Heart right ventricle (tissue), 16 donors: ENCODE measurements at places on chromosomes 6 and 20. TPM values are rescaled to one million over a fixed set of nuclear protein-coding genes. Genes with fewer than 3 reads are reported as not detected.

DNA sequence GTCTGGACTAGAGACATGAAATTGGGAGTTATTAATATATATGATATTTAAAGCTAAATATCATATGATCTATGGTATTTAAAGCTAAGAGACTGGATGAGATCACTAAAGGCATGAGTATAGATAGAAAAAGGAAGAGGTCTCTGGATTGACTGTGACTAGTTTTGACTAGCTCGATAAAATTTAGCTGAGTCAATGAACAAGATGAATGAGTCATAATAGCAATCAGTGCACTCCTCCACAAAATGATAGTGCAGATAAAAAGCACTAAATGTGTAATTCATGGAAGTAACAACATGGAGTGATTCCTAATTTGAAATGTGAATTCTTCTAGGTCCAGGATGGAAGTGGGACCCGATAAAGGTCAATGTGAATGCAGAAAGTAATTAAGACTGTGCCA is 127.4 kb downstream of the PFDN4 start:
- no peak for DNase-seq

DNA sequence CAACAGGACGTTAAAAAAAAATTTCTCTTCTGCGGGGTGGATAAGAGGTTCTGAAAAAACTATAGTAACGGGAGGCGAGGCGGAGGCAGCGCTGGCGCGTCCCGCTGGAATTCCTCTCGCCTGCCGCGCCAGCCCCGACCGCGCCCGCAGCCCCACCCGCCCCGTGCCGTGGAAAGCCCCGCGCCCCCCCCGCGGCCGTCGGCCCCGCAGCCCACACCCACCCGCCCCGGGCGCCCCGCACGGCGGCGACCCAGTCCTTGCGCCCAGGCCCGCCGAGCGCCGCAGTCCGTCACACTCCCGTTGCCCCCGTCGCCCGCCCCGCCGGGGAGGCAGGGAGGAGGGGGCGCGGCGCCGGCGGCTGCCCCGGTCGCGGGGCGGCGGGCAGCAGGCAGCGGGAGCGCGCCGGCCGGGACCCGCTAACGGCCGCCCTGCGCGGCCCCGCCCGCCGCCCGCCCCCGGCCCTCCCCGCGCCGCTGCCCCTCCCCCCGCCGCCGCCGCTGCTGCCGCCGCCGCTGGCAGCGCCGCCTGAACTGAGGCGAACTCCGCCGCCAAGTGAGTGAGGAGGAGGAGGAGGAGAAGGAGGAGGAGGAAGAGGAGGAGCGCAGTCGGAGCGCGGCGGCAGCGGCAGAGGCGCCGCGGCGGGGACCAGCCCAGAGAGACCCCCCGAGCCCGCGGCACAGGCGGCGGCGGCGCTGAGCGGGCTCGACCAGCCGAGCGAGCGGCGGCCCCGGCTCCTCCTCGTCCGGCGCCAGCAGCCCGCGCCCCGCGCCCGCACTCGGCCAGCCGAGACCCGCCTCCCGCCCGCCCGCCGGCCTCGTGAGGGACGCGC is at the start of gene QKI:
Gene QKI (plus strand): TSS at position 602 of the 829 bp plus-strand sequence. CDS start 476 bp downstream, outside the sequence.
- DNase-seq, result peak; percentile 89

- no peak for DNase-seq
Observed at GRCh38 chr6:125863023-125863422, 72.3 kb downstream of the NCOA7 start.

DNA sequence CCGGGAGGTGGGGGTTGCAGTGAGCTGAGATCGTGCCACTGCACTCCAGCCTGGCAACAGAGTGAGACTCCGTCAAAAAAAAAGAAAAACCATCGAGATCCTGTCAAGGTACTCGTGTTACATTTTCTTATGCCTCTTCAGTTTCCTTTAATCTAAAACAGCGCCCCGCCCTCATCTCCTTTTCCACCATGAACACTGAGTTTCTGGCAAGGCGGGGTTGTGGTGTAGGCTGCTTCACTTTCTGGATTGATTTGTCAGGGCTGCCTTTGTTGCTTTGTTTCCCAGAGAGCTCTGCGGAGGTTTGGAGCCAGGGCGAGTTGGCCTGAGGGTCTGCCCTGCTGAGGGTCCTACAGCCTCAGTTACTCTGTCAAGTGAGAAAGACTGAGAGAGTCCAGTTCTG is 8.9 kb downstream of the ITPR3 start:
- DNase-seq, result no peak

- peak; percentile 32 for DNase-seq
Observed at GRCh38 chr6:149843051-149843633, 21.0 kb downstream of the LRP11 start.

DNA sequence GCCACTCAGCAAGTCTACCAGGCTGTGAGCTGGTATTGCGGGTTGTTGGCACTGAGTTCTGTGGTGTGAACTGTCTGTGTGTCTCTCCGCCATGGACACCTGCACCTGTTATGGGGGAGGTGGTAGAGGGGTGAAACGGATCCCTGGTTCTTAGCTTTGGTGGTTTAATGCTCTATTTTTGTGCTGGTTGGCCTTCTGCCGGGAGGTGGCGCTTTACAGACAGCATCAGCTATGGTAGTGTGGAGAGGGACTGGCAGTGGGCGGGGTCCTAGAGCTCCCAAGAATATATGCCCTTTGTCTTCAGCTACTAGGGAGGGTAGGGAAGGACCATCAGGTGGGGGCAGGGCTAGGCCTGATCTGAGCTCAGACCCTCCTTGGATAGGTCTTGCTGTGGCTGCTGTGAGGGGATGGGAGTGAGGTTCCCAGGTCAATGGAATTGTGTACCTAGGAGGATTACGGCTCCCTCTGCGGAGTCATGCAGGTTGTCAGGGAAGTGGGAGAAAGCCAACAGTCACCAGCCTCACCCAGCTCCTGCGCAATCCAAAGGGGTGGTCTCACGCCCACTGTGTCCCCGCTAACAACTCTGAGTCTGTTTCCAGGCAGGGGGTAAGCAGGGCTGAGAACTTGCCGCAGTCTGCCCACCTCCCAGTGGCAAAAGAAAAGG is 154.3 kb downstream of the CCDC170 start:
- no peak for DNase-seq

DNA sequence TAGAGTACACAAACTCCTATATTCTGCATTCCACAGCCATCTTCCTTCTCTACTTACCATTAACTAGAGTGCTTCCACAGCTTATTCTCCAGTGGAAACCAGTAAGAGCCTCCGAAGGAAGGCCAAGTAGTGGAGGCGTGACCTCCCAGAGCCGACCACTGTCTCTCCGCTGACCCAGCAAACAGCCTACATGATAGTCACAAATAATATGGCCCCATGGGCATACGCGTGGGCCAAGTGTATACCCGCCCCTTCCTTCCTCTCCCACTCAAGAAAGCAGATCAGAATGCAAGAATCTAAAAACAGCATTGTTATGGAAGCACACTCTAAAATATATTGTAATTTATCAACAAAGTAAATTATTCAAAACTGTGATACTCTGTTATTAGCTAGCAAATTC is 526.6 kb upstream of the JARID2 start:
- no peak for DNase-seq

RBCK1 gene
- 41.9 TPM for total RNA-seq

HDGFL1 gene
- total RNA-seq, result not detected

GPR6 gene
- total RNA-seq, result not detected

UBD gene
- total RNA-seq, result not detected

C6orf141 gene
- total RNA-seq, result not detected
